HL-60 (cell line): ENCODE measurements at places on chromosomes 13 and 19.
A peak's percentile ranks its signal among the peaks of the same experiment; 100 is the strongest.

GRCh38 chr13:84279166-84279565 lies 396.9 kb upstream of the SLITRK1 start:
- no peak for DNase-seq

GRCh38 chr19:50368649-50369570 lies 3.5 kb upstream of the NAPSA start:
- DNase-seq, result no peak

DNA sequence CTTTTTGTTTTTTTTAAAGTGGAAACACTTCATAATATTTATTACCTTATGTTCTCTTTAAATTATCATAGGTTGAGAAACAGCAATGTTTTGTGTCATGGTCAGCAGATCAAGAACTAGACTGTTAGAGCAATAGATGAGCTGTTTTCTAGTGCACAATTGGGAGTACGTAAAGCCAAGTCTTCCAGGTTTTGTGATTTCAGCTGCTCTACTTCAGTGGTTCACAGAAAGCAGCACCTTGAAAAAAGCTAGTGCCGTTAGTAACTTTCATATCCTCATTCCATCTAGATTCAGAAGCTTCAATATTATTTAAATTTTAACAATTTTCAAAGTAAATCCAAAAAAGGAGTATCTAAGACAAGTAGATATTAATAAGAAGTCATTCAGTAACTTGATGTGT lies 1.9 kb downstream of the GPR18 start:
- DNase-seq, result no peak

- DNase-seq, result no peak
Observed at GRCh38 chr19:56155124-56155687, 14.1 kb downstream of the ZNF444 start.

- no peak for DNase-seq
Observed at GRCh38 chr13:113882267-113882630, 18.4 kb upstream of the GAS6 start.

GRCh38 chr19:19579533-19580361 lies 38.7 kb downstream of the PBX4 start:
- no peak for DNase-seq

DNA sequence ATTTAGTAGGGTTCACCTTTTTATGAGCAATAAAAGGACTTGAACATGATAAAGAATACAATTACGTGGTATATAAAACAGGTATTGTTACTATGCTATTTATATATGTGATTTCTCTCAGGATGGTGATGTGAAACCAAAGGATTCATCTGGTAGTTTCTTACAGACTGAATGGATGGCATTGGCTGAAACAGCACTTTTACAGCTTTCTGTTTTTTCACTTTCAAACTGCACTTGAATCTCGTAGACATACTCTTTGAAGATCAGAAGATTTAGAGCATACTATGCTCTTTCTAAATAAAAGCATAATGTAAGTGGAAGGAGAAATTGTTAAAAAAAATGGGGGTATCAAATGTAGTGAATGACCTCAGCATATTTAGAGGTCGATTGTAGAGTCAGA lies 354.8 kb downstream of the HS6ST3 start:
- no peak for DNase-seq

GRCh38 chr13:99386495-99386894 lies 79.3 kb upstream of the GPR183 start:
- no peak for DNase-seq

GRCh38 chr13:46079770-46080169 lies 25.1 kb downstream of the CPB2 start:
- DNase-seq, result no peak

DNA sequence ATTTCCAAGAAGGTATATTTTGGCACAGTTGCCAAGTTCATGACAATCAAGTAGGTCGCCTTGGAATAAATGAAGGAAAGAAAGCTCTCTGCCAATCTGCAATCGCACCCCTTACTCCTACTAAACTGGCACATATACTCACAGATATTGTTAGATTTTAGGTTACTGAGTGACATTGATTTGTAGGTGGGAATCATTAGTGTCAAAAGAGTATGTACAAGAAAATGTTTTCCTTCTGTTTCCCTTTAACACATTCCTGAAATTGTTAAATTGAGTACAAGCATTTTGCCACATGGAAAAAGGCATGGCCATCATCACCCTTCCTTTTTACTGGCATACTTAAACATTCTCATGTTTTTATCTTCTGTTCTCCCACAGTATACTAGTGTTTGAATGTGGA lies 2868.3 kb upstream of the PCDH20 start:
- no peak for DNase-seq

DNA sequence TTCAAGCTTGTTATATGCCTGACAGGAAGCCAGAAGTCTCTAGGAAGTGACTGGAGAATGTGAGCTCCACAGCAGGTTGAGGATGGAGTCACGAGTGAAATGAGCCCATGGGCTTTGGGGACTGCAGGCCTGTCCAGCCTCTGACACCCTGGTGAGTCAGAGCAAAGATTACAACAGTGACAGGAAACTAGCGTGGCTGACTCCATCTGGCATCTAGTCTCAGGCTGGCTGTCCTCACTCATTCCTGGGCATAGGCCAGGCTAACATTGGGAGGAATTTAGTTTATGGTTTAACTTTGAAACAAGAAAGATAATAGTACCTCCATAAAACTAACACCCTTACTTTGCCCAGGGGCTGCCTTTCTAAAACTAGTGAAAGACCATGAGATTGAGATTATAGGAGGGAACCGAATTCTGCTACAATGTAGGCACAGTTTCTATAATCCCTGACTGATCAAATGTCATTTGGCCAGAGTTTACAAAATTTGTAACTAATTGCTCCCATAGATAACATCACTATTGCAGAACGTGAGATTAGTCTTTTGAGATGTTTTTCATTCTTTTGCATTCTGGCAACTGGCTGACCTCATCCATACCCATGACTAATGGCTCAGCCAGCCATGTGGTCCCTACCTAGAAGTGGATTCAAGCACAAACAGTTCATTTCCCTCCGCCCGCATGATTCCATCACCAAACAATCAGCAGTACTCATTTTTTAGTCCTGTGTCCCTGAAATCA lies 28.4 kb downstream of the PSG1 start:
- DNase-seq, result no peak

DNA sequence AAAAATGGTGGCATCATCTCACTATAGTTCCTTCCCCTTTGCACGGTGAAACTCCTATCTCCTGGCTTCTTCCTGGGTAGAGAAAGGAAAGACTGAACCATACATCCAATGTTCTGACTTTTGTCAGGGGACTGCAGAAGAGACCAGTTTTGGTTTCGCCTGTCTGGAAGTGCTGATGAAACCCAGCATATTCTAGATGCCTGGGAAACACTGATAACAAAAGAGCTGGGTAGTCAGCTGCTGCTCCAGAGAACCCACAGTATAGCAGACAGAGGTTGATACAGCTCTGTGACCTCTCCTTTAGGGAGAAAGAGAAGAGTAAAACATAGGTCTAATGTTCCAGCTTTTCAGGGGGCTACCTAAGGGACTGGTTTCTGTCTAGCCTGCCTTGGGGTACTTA lies 695.3 kb downstream of the DIAPH3 start:
- no peak for DNase-seq

GRCh38 chr19:3012621-3013262 lies 16.3 kb downstream of the TLE2 start:
- no peak for DNase-seq

DNA sequence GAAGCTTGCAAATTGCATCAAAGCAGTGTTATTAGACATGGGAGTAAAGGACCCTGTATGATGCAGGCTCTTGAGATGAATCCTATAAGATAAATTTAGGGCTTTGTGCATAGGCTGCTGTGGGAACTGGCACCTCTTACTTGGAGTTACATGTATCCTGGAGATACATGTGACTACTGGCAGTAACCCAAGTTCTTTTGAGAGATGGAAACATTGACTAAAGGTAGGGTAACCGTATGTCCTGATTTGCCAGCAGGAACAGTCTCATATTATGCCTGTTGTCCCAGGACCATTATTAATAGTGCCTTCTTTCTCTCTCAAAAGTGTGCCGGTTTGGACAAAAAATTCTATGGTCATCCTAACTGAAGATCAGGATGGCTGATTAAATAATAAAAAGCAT lies 195.4 kb downstream of the LACC1 start:
- no peak for DNase-seq

- peak; percentile 90 for DNase-seq
Observed at GRCh38 chr19:39430675-39431593, 4.8 kb downstream of the RPS16 start.

- DNase-seq, result no peak
Observed at GRCh38 chr19:4059891-4060620, 6.6 kb downstream of the ZBTB7A start.

GRCh38 chr13:52808842-52809219 lies 39.6 kb downstream of the PCDH8 start:
- no peak for DNase-seq

- no peak for DNase-seq
Observed at GRCh38 chr13:97015661-97016350, 21.5 kb upstream of the OXGR1 start.

DNA sequence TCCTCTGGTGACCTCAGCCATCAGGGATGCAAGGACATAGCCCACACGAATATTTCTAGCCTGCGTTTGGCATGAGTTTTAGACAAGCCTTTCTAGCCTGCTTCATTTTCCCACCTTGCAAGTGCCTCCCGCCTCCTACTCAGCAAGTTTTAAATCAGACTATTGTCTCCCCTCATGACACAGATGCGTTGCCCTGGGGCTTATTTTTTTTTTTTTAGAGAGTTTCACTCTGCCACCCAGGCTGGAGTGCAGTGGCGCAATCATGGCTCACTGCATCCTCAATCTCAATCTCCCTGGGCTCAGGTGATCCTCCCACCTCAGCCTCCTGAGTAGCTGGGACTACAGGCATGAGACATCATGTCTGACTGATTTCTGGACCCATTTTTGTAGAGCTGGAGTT lies 14.6 kb downstream of the GJB2 start:
- DNase-seq, result no peak

GRCh38 chr13:113538689-113539058 lies 45.9 kb upstream of the TFDP1 start:
- no peak for DNase-seq

- DNase-seq, result no peak
Observed at GRCh38 chr19:45166723-45167252, 6.0 kb upstream of the NKPD1 start.

DNA sequence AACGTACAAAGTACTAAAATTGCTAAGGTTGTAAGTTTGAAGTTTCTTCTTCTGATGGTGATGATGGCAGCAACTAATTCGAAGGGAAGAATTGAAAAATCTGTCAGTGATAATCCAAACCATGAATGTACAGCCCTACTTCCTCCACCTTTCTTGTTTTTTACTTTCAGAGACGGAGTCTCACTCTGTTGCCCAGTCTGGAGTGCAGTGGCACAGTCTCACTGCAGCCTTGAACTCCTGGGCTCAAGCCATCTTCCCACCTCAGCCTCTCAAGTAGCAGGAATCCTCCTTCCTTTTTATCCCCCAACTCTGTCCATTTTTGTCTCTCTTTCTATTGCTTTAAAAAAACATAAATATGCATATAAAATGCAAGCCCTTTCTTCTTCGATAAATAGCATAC lies 112.3 kb upstream of the SOX21 start:
- DNase-seq, result no peak

DNA sequence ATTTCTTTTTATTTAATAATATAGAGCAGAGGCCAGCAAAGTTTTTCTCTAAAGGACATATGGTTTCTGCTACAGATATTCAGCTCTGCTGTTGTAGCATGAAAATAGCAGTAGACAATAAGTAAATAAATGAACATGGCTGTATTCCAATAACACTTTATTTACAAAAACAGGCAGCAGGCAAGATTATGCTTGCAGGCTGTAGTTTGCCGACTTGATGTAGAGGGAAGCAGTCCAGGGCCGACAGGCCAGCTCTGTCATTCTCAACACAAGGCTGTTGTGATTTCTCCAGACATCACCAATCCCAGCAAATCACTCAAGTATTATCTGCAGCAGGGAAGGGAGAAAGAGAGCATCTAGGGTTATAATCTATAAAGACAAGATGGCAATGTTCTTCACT lies 1062.5 kb upstream of the PCDH9 start:
- no peak for DNase-seq

GRCh38 chr19:32350471-32350865 lies 5.1 kb downstream of the ZNF507 start:
- no peak for DNase-seq

GRCh38 chr13:113959198-113959597 lies 14.7 kb downstream of the C13orf46 start:
- DNase-seq, result no peak

- no peak for DNase-seq
Observed at GRCh38 chr13:113192279-113192678, 16.2 kb downstream of the PCID2 start.

GRCh38 chr19:28667348-28667977 lies 545.5 kb downstream of the UQCRFS1 start:
- no peak for DNase-seq

- DNase-seq, result no peak
Observed at GRCh38 chr13:91375116-91375729, 23.2 kb upstream of the GPC5 start.

GRCh38 chr19:18483119-18483890 lies 38.6 kb downstream of the ELL start:
- no peak for DNase-seq

GRCh38 chr13:24142886-24143285 lies 17.6 kb upstream of the SPATA13 start:
- DNase-seq, result no peak

DNA sequence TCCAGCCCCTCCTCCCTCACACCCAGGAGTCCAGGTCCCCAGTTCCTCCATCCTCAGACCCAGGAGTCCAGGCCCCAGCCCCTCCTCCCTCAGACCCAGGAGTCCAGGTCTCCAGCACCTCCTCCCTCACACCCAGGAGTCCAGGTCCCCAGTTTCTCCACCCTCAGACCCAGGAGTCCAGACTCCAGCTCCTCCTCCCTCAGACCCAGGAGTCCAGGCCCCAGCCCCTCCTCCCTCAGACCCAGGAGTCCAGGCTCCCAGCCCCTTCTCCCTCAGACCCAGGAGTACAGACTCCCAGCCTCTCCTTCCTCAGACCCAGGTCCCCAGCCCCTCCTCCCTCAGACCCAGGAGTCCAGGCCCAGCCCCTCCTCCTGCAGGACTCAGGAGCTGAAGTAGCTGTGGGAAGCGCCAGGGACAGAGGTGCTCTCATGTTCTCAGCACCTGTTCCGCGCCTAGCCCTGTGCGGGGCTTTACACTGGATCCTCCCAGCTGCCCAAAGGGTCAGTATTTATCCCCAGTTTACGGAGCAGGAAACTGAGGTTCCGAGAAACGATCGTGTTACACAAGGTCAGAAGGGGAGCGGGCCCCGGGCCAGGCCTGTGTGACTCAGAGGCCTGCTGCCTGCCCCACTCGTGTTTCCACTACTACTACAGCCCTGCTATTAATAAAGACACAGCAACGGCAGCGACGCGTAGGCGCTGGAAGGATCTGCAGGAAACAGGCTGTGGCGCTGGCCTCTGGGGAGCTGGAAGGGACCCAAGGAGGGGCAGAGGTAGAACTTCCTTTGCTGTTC lies 1.7 kb upstream of the SBK3 start:
- no peak for DNase-seq

GRCh38 chr13:36436811-36437210 lies 4.5 kb downstream of the CCNA1 start:
- DNase-seq, result peak; percentile 47

DNA sequence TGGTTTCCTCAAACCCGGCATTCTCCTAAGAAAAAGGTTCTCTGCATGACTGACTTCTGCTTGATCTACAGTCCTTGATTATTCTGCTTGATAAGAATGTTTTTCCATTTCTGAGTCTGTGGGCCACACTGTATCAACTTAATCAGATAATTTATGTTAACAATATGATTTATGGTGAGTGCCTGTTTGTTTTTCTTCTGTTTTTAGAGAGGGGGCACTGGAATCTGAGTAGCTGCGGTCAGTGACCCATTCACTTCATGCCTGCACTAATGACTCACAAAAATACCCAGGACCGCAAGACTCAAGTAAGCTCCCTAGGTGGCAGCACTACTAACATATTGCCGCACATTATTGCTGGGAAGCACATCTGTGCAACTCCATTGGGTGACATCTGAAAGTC lies 542.3 kb upstream of the ATXN8OS start:
- peak; percentile 8 for DNase-seq
